NCI-H510A treated with DMSO at 0.1 percent for 48 hours (cell line): ENCODE measurements at places on chromosomes 6 and 20.
A peak's percentile ranks its signal among the peaks of the same experiment; 100 is the strongest.

GRCh38 chr6:24148684-24149083 is 22.7 kb downstream of the NRSN1 start:
- no peak for DNase-seq

GRCh38 chr20:41050361-41051008 is 21.9 kb downstream of the TOP1 start:
- no peak for DNase-seq

DNA sequence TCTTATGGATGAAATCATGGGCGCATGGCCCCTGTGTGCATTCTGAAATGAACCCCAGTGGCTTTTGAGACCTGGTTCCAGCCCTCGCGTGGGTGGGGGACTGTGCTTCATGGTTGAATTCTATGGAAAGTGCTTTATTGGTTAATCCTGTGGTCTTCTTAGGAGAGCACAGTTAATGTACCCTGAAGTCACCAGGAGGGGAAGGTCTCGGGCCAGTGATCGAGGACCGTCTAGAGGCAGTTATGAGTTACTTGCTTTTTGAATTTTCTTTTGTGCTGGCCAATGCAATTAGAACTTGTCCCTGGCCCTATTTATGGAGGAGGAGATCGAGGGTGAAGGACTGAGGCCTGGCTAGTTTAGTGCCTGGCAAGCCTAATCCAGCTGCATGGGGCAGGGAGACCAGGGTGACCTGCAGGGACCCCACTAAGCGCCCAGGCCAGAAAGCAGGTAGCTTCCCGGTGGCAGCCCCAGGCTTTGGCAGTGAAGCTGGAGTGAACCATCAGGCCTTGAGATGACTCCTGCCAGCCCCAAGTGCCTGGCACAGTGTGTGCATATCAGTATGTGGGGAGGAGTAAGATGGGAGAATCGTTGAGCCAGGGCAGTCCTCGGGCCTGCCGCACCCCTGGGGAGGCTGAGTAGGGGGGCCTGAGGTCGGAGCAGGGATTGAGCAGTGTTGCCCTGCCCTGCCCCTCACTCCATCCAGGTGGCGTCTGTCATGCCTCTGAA is 144.6 kb upstream of the RNF24 start:
- DNase-seq = no peak

- DNase-seq = peak; percentile 63
Observed at GRCh38 chr20:46970937-46971630, 76.4 kb downstream of the EYA2 start.

DNA sequence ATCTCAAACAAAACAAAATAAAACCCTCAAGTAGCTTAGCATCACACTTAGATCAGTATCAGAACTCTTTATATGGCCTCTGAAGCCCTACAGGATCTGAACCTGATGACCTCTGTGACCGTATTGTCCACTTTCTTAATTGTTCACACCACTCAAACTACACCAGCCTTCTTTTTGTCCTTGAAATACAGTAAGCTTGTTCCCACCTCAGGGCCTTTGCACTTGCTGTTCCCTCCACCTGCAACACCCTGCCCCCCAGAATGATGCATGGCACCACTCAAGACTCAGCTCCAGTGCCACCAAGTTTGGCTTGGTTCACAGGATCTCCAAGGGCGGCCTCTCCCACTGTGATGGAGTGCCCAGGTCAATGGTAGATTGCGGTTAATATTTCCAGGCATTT is 25.7 kb downstream of the CPNE5 start:
- no peak for DNase-seq

DNA sequence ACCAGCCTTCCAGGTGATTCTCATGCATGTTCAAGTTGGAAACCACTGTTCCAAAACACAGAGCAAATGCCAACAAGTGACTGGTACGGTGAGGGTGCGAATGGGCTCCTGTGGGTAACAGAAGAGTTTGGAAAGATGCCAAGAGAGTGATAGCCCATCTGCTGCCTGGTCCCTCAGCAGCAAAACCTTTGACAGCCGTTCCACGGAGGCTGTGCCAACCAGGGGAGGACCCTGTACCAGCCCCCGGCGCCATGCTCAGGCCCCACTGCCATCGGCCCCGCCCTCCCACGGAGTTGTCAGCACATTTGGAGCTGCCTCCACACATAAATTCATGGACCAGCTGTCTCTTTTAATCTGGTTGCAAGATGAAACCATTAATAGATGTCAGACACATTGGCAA is 4.4 kb upstream of the PTPRT start:
- DNase-seq = no peak

DNA sequence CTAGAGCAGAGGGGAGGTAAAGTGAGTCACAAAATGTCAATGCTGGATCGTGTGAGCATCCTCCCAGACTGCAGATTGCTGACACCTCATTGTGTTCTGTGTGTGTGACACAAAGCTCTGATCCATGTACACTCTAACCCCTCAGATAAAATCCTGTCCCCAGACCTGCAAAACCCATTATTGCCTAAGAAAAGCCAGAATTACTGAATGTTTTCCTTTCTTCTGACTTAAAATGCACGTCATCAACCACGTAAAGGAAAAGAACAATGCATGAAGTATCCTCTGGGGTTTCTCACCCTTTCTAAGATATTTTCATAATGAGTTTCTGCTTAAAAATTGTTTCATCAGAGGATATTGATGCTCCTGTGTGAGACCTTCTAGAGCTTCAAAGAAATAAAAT is 218.0 kb upstream of the PREP start:
- DNase-seq = no peak

DNA sequence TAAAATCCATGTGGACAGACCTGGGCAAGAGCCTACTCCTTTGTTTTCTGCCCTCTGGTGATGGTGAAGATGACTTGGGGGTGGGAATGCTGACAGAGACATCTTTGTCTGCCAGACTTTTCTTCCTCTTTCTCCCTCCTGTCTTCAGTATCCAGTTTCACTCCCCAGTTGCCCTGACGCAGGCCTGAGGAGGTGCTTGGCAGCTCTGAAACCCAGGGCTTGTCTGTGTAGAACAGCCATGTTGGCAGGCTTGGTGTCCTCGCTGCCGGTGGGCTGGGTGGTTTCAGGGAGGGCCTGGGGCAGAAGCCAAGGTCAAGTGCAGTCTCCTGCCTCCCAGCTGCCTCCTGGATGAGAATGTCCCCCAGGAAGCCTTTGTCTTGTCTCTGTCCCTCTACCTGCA is 22.5 kb downstream of the CCDC167 start:
- DNase-seq = no peak

- no peak for DNase-seq
Observed at GRCh38 chr20:7503501-7503900, 436.8 kb downstream of the HAO1 start.

- DNase-seq = no peak
Observed at GRCh38 chr6:146550911-146551310, 7.3 kb downstream of the RAB32 start.

- DNase-seq = peak; percentile 73
Observed at GRCh38 chr6:47780510-47781356, 1.1 kb upstream of the OPN5 start.
